ENCODE measurements at places on chromosomes 5 and 9.

DNA sequence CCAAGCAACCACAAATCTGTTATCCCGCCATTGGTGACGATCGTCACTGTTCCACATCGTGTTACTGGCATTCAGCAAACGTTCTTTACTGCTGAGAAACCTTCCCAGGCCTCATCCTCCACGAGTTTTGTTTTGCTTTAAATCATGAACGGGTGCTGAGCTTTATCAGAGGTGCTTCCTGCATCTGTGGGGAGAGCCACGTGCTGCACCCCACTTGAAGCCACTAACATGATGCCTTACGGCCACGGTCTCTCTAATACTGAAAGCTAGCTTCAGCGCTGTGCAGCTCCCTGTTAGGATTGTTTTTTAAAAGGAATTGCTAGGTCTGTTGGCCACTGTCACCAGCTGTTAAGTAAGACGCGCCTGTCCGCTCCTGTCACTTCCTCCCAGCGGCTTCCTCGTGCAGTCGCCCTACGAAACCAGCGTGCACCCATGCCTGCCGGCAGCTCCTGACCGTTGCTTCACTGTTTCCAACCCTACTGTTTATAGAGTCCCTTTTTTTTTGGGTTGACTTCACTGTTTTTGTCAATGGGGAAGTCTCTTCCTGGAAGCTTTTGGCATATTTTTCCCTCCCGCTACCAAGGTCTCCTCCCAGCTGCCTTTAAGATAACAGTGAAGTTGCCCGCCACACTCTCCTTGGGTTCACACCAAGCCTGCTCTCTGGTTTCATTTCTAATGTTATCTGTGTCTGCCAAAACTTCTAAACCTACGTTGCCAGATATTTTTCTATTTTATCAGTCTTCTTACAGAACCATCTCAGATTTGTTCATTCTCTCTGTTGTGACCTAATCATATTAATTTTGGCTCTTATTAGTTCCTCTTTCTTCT lies 20.3 kb downstream of the LPCAT1 start:
- DNase-seq = no peak

DNA sequence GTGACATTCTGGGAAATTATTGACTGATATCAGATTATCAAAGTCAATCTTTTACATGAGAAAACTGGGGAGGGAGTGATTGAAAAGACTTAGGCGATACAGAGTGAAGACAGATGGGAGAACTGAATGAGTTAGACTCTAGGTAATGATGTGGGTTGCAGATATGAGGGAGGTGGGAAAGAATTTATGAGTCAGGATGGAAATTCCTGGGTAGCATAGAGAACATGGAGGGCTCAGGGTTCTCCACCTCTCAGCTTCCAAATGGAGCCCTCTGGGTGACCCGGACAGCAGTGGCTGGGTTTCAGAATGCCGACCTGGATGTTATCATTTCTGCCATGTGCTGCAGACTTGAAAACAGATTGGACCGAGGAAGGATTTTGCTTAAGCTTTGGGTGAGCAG lies 75.4 kb upstream of the SHB start:
- DNase-seq = no peak

- no peak for DNase-seq
Measured at GRCh38 chr5:92779536-92779935, 801.5 kb downstream of the NR2F1-AS1 start.

- peak; percentile 10 for DNase-seq
Measured at GRCh38 chr9:87497604-87498045, at the start of gene DAPK1. TSS of gene DAPK1 (plus strand) at chr9:87497867. CDS start at chr9:87499078, 1,211 bp downstream.

- DNase-seq = no peak
Measured at GRCh38 chr5:130234816-130235215, 330.6 kb downstream of the CHSY3 start.

- DNase-seq = no peak
Measured at GRCh38 chr5:170481849-170482248, 22.0 kb upstream of the KCNIP1 start.

All from stimulated activated CD4-positive, alpha-beta T cell treated with anti-CD3 and anti-CD28 coated beads, Interleukin-4, amount 100 ng/mL, for 1 hour (primary cell).